ENCODE measurements at places on chromosomes 3 and 15.

DNA sequence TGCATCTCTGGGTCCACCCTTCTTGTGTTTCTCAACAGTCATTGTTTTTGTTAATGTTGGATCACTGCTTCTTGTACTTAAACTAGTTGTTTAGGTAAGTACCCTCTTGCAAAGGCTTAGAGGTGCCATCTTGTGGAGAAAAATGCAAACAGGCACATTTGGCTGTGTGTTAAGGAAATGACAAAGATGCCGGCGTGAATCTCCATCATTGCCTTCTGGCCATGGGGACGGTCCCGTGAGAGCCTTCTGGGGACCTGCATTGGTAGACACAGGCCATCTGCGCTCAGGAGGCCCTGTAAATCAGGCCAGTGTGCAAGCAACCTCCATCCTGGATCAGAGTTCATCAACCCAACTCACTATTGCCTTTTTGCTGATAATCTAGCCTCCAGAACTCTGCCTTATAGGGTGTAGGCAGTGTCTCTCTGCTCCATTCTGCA lies 158.6 kb upstream of the NR2E3 start:
- DNase-seq = no peak

DNA sequence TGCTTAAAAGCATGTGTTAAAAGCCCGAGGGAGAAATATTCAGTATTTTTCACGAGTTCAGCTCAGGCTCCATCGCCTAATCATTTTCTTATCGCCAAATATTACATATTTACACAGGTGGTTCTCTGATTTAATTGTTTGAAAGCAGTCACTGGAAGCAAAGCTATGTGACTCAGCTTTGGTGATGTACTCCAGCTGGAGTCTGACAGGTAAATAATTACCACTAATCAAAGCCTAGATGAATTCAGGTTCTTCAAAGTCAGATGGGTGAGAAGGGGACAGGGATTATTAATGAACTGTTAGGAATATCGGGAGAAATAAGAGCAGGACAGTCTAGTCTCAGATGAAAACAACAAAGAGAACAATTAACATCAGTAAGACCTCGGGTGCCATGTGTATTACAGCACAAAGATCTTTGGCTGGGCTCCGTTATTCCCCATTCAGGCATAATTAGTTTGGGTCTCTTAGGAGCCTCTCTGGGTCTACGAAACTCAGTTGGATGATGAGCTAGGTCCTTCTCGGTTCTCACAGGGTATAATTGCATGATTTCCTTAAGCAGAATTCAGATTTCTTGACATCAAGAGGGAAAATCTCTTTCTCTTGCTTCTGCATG lies 331.7 kb upstream of the ADAMTS9 start:
- no peak for DNase-seq

DNA sequence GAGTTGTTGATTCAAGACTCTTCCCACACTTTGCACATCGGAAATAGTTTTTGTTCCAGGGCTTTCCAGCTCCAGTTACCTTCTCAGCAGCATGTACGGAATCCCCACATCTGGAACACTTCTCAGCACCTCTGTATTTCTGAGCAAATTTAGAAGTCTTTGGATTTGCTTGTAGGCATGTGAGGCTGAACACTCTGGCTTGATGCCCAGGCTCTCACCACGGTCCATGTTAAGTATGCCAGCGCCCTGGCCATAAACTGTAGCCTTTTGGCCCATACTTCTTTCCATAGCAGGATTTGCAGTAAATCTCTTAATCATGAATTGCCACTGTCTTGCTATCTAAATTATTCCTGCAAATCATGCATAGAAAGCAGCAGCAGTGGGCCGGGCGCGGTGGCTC lies 24.4 kb downstream of the ATP2C1 start:
- no peak for DNase-seq

DNA sequence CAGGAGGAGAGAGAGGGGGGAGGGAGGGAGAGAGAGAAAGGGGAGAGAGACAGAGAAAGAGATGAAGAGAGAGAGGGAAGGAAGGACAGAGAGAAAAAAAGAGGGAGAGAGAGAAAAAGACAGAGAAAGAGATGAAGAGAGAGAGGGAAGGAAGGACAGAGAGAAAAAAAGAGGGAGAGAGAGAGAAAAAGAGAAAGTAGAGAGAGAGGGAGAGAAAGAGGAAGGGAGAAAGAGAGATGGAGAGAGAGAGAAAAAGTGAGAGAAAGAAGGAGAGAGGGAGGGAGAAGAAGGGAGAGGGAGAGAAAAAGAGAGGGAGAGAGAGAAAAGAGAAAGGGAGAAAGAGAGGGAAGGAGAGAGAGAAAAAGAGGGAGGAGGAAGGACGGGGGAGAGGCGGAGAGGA lies 204.2 kb downstream of the SV2B start:
- no peak for DNase-seq

DNA sequence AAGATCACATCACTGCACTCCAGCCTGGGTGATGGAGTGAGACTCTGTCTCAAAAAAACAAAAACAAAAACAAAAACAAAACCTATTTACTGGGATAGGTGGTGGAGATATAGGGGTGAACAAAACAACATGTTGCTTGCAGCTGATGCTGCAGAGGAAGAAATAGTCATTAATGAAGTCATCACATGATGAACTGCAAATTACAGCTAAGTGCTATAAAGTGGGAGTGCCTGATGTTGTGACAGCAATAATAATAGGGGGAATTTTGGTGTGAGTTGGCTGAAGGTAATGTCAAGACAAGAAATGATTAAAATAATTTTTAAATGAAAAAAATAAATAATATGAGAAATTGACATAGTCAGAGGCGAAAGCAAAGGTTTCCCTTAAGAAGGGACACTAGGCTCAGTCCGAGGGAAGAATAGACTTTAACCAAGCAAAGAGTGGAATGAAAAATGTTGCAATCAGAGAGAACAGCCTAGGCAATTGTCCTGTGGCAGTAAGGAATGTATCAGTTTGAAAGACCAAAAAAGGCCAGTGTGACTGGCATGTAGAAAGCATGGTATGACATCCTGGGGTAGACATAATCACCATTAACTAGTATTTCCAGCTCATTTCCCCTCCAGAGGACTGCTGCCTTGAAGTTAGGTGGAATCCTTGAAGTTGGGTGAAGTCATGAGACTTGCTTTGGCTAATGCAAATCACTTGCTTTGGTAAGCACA lies 14.7 kb upstream of the PIK3CB start:
- no peak for DNase-seq

DNA sequence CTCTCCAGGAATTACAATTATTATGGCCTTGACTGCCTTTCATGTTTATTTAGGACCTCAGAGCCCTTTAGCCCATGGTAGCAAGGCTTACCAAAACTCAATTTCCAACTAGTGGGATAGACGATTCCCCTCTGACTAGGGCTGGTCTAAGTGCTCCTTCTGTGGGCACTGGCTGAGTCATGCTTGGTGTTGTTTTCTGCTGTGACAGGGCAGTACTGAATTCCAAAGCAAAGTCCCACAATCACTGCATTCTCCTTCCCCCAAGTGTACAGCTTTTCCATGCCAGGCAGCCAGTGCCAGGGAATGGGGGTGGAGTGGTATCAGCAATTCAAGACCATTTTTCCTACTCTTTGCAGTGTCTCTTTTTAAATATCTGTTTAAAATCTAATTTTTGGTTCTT lies 509.0 kb upstream of the NECTIN3 start:
- no peak for DNase-seq

DNA sequence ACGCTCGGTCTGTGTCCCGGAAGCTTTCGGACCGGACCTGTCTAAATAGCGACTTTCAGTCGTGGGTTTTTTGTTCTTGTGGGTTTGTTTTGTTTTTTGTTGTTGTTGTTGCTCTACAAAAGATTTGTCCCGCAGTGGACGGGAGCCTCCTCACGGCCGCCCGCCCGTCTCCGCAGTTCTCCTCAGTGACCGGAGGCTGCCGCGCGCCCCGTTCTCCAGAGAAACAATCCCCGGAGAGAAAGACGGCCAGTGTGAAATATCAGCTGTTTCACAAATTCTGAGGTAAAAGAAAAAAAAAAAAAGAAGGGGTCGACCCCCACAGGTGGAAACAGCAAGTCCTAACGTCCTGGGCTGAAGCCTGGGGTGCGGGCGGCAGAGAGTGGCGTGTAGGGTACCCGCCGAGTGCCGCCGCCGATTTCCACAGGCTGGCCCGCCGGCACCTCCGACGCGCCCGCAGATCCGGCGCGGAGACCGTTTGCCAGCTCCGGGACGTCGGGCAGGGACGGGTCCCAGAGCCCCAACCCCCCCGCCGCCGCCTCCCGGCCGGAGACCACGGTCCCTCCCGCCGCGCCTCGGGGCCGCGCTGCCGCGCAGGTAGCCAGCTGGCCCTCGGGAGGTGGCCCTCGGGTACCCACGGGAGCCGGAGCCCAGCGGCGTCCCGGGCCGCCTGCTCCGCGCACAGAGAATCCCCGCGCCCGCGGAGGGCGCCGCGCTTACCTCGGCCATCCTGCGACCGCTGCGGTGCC lies 478 bp downstream of the BNC1 start:
- DNase-seq = no peak

- DNase-seq = no peak
These were observed 565.0 kb downstream of the MAGI1 start for GRCh38 chr3:65473736-65474135.

GRCh38 chr3:2300938-2301337 lies 202.3 kb downstream of the CNTN4 start:
- no peak for DNase-seq

DNA sequence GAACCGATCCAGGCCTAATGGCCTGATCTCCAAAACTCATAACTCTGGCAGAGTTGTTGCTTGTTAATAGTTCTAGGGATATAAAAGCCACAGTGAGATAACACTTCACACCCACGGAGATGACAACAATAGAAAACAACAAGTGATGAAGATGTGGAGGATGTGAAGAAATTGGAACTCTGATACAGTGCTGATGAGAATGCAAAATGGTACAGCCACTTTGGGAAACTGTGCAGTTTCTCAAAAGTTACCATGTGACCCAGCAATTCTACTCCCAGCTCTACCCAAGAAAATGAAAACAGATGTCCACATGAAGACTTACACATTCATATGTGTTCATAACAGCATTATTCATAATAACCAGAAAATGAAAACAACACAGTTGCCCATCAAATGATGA lies 3.8 kb downstream of the CMTM7 start:
- no peak for DNase-seq

DNA sequence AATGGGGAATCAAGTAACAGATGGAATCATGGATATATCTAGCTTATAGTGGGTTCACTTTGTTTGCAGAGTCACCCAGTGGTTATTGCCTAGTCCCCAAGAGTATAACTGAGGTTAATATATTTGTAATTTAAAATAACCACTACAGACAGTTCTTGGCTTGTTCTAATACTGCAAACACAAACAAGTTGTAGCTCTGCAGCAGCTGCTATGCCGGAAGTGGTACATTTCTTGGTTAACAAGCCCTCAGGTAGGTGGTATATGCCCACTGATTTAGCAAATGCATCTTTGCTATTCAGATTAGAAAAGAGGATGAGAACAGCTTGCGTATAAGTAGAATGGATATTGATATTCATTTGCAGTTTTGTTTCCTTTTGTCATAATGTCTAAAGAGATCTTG lies 984.2 kb downstream of the SQOR start:
- DNase-seq = no peak

DNA sequence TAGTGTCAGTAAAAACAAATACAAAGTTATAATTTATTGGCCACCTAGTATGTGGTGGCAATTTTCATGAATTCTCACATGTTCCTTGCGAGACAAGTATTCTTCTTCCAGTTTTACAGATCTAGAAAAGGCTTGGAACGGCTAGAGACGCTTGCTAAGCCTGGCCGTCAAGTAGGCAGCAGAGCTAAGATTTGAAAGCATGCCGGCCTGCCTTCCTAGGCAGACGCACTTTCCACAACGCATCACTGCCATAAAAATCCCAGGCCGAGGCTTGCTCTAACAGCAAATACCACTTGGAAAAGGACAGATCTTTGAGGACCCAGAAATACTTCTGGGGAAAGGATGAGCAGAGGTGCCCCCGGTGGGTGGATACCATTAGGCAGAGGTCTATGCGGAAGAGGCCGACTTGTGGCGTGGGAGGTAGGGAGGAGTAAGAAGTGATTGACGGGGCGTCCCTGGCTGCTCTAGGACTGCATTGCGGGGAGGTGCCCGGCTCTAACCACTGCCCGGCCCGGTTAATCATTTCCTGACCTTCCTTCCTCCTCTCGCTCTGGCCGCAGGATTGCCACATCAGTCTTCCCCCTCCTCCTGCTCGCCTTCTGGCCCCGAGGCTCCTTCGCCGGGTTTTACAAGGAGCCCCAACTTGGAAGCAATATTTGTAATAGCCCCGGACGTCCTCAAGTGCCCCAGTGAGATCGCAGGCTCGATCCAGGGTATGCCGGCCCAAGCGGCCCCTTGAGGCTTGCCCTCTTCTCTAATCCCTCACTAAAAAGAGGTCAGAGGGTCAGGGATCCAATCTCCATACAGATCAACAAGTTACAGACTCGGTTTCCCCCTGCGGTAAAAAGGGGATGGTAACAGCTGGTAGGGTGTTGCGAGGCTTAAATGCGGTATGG lies 1.3 kb upstream of the USP3 start:
- peak; percentile 99 for DNase-seq

DNA sequence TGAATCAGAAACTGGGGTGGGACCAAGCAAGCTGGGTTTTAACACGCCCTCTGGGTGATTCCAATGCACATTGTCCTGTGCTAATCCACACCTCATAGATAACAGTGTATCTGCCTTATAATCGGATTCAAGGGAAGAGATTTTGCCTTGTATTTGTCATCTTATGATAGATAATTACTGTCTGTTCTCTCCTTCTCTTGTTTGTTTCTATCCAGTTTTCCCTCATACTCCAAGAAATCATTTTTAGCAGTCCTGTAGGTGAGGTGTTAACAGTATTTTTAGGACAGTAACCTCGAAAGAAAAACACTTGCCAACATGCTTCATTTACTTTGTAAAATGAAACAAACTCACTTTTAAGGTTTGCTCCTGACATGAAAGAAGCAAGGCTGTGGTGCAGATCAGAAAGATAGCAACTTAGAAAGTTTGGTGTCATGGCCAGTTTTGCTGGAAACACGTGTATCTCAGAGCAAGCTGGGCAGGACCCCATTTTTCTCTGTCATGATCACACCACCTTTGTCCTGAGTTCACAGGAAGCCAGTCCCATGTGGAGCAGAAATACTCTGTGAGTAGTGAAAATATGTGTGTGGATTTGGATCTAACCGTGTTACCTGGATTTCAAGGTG lies 72.6 kb downstream of the TRAK1 start:
- DNase-seq = no peak

DNA sequence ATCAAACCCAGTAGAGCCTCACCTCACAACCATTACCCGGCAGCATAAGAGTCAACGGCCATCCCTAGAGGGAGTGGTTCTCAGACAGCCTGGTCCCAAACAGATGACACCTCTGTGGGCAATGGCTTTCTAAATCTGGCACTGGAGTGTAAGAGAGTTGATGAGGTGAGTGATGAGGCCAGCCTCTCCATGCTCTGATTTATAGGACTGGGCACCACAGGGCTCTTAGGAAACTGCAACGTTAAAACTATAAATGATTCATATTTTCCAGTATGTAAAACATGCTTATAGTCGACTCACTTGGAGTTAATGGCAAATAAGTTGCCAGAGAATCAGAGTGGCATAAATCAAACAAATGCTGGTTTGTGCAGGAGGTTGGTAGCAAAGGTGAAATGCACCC lies 187.7 kb downstream of the GREM1 start:
- DNase-seq = no peak
